CD8-positive, alpha-beta memory T cell (primary cell): ENCODE measurements at places on chromosomes 4 and X. TPM values are rescaled to one million over a fixed set of nuclear protein-coding genes. Genes with fewer than 3 reads are reported as not detected.
A peak's percentile ranks its signal among the peaks of the same experiment; 100 is the strongest.

GRCh38 chrX:154488336-154489075 lies 1.9 kb downstream of the SLC10A3 start:
- H3K27me3 ChIP-seq: no peaks in the 10 kb centered on the region
- no peaks in the 10 kb centered on the region for H3K36me3 ChIP-seq
- peak overlapping the region; percentile 67 for H3K27ac ChIP-seq
- H3K4me3 ChIP-seq: no peak overlapping the region

DNA sequence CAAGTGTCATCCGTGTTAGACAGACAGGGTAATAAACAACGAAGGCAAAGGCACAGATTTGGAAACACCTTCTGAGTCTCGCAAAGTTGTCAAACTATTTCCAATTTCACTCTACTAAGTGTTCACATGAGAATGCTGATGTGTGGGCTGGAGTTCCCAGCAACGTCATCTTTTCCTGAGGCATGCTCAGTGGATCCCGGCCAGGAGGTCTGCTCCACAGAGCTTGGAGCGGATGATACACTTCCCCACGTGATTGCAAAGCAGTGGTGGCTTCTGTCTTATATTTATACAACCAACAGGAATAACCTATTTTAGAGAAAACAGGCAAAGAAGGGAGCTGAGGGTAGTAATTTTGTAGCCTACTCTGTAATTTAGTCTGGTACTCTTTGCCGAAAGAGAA lies 40.1 kb upstream of the PDK3 start:
- peaks cover 8% of the 10 kb centered on the region for H3K4me1 ChIP-seq
- H3K27ac ChIP-seq: no peak overlapping the region
- no peak for DNase-seq
- no peak overlapping the region for H3K4me3 ChIP-seq

DNA sequence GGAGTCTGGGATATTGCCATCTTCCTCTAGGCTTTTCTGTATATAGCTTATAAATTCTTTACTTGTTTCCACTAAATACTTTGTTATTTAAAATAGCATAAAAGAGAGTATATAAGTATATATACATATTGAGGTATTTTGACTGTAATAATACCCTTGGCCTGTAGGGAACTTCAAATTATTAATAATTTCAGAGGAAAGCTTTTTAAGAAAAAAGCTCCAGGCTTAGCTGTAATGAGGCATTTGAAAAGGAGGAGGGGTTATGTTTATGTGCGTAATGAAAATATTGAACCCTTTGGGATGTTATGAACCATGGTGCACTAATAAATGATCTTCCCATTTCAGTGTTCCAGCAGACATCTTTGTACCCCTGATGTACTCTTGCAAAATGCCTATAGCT lies 578.1 kb downstream of the RPA4 start:
- no peak overlapping the region for H3K4me3 ChIP-seq
- H3K4me1 ChIP-seq: no peaks in the 10 kb centered on the region
- no peak overlapping the region for H3K27ac ChIP-seq
- no peaks in the 10 kb centered on the region for H3K27me3 ChIP-seq
- no peaks in the 10 kb centered on the region for H3K36me3 ChIP-seq

- H3K4me3 ChIP-seq: no peak overlapping the region
- H3K27me3 ChIP-seq: no peaks in the 10 kb centered on the region
- DNase-seq: no peak
- no peaks in the 10 kb centered on the region for H3K36me3 ChIP-seq
- no peaks in the 10 kb centered on the region for H3K4me1 ChIP-seq
Measured at GRCh38 chr4:81237791-81238190, 22.8 kb upstream of the PRKG2 start.

DNA sequence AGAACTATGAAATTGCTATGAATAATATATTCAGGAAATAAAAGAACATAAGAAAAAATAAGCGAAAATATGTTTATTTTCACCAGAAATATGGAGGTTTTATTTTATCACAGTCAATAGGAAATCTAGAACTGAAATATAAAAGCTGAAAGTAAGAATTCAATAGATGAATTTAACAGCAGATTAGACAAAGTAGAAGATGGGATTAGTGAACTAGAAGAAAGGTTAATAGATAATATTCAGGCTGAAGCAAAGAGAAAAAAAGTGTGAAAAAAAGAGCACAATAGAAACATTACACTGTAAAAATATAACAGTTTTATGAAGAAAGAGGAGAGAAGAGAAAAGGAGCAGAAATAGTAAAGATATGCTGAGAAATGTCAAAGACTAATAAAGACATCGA lies 1152.1 kb downstream of the FAT4 start:
- H3K27ac ChIP-seq: no peak overlapping the region
- H3K36me3 ChIP-seq: no peaks in the 10 kb centered on the region
- no peaks in the 10 kb centered on the region for H3K4me1 ChIP-seq
- H3K27me3 ChIP-seq: no peaks in the 10 kb centered on the region
- H3K4me3 ChIP-seq: no peak overlapping the region

- H3K36me3 ChIP-seq: no peaks in the 10 kb centered on the region
- H3K4me1 ChIP-seq: no peaks in the 10 kb centered on the region
- no peak overlapping the region for H3K27ac ChIP-seq
- no peak for DNase-seq
- no peak overlapping the region for H3K4me3 ChIP-seq
Measured at GRCh38 chr4:137627739-137628460, 95.6 kb upstream of the PCDH18 start.

- H3K36me3 ChIP-seq: no peaks in the 10 kb centered on the region
- H3K4me1 ChIP-seq: peaks cover 40% of the 10 kb centered on the region
- H3K27ac ChIP-seq: no peak overlapping the region
- DNase-seq: no peak
- H3K4me3 ChIP-seq: no peak overlapping the region
Measured at GRCh38 chr4:38490753-38491446, 173.1 kb upstream of the KLF3 start.

- H3K27me3 ChIP-seq: no peaks in the 10 kb centered on the region
- no peak overlapping the region for H3K4me3 ChIP-seq
- no peaks in the 10 kb centered on the region for H3K4me1 ChIP-seq
- H3K27ac ChIP-seq: no peak overlapping the region
Measured at GRCh38 chrX:1215123-1215823, 2.8 kb upstream of the CRLF2 start.

GRCh38 chr4:109233570-109233969 lies 68.9 kb downstream of the COL25A1 start:
- H3K36me3 ChIP-seq: no peaks in the 10 kb centered on the region
- H3K27ac ChIP-seq: no peak overlapping the region
- H3K4me1 ChIP-seq: no peaks in the 10 kb centered on the region
- no peak overlapping the region for H3K4me3 ChIP-seq
- no peak for DNase-seq

- DNase-seq: no peak
- H3K36me3 ChIP-seq: no peaks in the 10 kb centered on the region
- H3K4me1 ChIP-seq: no peaks in the 10 kb centered on the region
- no peak overlapping the region for H3K4me3 ChIP-seq
Measured at GRCh38 chr4:177596035-177596434, 153.8 kb upstream of the AGA start.

- H3K4me1 ChIP-seq: no peaks in the 10 kb centered on the region
- no peak overlapping the region for H3K27ac ChIP-seq
- H3K27me3 ChIP-seq: no peaks in the 10 kb centered on the region
- H3K36me3 ChIP-seq: no peaks in the 10 kb centered on the region
Measured at GRCh38 chr4:118389721-118390120, 36.9 kb upstream of the PRSS12 start.

- H3K4me3 ChIP-seq: no peak overlapping the region
- H3K27ac ChIP-seq: no peak overlapping the region
- no peaks in the 10 kb centered on the region for H3K27me3 ChIP-seq
- H3K4me1 ChIP-seq: no peaks in the 10 kb centered on the region
- no peak for DNase-seq
Measured at GRCh38 chrX:65941775-65942174, 98.1 kb downstream of the VSIG4 start.

The ZCCHC12 gene
- not detected for total RNA-seq

The ARR3 gene
- total RNA-seq: not detected

The TMSB15C gene
- total RNA-seq: 3.3 TPM

The SPOCK3 gene
- total RNA-seq: not detected

The RHOH gene
- 148 TPM for total RNA-seq

The PNCK gene
- not detected for total RNA-seq
